ENCODE measurements at places on chromosomes 3 and 15.
A peak's percentile ranks its signal among the peaks of the same experiment; 100 is the strongest.

GRCh38 chr3:107578523-107578922 is 55.8 kb downstream of the BBX start:
- DNase-seq: no peak

DNA sequence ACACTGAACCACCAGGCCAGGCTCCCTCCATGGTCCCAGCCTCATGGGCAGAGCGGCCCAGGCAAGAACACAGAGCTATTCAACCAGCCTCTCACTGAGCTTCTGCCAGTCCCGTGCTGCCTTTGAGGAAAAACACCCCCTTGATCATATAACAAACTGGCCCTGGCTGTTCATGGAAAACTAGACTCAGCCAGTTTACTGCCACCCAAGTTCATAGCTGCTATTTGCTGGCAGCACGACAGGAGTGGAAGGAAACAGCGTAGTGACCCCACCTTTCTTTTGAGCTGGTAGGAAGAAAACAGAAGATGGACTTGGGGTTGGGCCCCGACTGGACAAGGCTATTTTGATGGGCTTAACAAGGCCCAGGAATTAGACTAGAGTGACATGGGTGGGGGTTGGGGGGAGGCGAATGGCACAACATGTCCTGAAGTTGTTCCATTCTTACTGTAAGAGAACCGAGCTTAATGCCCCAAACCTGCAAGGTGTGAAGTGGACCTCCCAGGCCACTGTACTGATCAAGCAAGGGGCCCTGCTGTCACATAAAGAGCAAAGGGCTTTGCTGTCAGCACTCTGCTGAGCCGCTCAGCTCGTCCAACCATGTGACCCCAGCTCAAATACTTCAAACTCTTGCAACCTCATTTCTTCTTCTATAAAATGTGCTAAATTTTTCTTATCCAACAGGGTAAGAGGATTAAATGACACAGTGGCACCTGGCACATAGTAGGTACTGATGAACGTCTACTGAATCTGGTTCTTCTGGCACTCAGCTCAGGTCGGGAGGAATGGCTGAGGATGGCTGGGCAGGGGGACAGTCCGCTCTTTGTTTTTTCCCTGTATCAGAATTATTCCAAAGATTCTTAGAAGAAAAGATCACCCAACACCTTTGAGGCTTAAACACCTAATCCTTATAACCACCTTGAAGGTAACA is 1.6 kb downstream of the FBXL22 start:
- DNase-seq: no peak

- no peak for DNase-seq
Observed at GRCh38 chr3:64027658-64028057, 4.4 kb upstream of the PSMD6 start.

- no peak for DNase-seq
Observed at GRCh38 chr3:79672075-79672474, 95.7 kb downstream of the ROBO1 start.

DNA sequence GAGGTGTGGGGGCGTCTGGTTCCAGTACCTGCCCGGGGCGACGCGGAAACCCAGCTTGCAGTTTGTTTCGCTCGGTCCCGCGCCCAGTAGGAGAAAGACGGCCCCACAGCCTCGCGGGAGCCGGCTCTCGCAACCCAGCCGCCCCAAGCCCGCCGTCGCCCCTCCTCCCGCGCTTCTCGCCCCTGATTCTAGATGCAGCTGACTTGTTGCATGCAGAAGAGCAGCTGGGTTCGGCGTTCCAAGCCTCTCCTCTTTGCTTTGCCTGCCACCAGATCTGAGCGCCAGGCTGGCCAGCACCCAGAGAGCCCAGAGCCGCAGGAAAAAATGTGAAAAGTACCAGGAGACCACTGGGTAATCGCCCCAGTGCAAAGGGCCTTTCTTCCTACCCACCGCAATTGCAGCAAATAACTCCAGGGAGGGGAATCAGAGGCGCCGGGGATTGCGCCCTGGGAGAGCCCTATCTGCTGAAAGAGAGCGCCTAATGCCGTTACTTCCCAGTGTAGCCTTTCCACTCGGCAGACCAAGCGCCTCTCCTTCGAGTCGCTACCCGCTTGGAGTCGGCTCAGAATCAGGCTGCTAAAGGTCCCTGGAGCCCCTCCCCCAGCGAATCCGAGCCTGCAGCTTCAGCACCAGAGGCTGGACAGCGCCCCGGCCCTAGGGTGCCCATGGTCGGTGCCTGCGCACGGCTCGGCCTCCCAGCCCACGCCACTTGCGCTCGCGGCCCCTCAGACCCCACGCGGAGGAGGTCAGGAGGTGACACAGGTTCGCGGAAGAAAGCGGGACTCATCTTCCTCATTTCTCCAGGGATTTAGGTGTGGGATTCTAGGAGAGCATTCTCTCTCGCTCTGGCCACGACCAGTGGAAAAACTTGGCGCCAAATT is 15.7 kb upstream of the AEN start:
- DNase-seq: peak; percentile 64

- no peak for DNase-seq
Observed at GRCh38 chr3:111738238-111738637, 120.8 kb upstream of the PHLDB2 start.
